ENCODE measurements at places on chromosomes 7 and 10.

- no peak for DNase-seq
Measured at GRCh38 chr10:15208221-15208620, 39.7 kb upstream of the NMT2 start.

- DNase-seq: no peak
Measured at GRCh38 chr10:97788552-97789442, 17.0 kb upstream of the SFRP5 start.

- no peak for DNase-seq
Measured at GRCh38 chr7:81789406-81790119, 19.7 kb upstream of the HGF start.

DNA sequence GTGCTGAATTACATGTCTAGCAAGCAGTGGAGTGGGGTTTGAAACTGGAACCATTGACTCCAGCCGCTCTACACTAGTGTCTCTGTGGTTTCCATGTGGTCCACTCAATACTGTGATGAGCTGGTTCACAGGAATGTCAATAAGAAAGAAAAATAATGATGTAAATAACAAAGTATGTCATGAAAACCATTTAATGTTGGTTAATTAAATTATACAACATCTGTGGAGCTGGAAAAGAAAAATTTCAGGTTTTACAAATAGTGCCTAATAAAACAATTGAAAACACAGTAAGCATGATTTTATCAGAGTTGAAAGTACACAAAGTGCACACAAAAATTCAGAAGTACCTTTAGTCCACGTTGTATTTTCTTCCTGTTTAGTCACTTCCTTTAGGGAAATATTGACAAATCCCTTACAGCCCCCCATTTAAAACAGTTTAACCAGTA, 28.7 kb upstream of the NAMPT start:
- no peak for DNase-seq

DNA sequence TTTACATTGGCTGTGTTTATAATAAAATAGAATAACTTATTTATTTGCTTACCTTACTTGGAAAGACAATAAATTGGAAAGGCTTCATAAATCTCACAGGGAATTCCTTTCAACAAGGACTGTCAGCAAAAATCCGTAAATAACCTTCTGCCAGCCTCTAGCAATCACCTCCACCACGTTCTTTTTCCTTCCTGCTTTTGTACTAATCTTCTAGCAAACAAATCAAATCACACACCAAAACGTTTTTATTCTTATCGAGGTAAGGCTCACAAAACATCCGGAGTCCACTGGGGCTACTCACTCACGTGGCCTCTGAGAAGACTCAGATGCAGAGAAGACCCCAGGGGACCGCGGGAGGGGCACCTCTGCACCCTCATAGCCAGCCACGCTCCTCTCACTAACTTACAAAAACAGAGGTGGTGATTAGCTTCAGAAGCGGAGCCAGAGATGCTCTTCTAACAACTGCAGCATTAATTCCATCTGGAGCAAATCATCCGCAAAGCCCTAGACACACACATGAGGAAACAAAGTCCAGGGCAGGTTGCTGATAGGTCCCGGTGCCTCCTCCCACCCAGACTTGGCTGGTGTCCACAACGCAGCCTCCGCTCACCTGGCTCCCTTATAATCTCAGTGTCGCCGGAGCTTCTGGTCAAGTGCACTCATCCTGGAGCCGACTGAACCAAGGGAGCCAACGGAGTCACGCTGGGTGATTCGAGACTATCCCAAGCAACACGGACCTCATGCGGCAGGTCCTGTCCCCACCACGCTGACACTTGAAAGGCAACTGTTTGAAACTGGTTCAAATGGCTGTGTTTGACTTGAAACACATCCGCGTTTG, 22.5 kb downstream of the CTBP2 start:
- DNase-seq: no peak

GRCh38 chr7:140232957-140233917, 56.5 kb upstream of the KDM7A start:
- DNase-seq: no peak

DNA sequence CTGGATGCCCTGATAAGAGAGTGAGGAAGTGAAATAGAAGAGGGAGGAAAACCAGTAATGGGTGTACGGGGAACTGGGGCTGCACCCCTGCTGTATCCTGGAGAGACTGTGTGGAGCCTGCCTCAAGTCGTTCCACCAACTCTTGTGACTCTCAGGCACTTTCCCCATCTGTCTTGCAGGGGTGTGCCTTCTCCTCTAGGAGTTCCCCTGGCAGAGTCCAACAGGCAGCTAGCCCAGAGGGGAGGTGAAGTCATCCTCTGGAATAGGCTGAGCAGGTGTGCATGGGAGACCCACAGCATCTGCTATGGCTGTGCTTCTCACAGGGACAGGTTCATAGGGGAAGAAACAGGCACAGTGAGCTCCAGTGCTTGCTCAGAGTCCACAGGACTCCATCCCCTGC, 46.8 kb downstream of the WIPF3 start:
- no peak for DNase-seq

GRCh38 chr10:57992321-57993077, 275.2 kb downstream of the IPMK start:
- DNase-seq: no peak

GRCh38 chr10:116637830-116638229, 17.1 kb downstream of the PNLIPRP2 start:
- DNase-seq: no peak

GRCh38 chr10:132811891-132812481, 26.0 kb upstream of the NKX6-2 start:
- no peak for DNase-seq

GRCh38 chr7:1290026-1290678, 57.5 kb downstream of the UNCX start:
- DNase-seq: peak; percentile 83

GRCh38 chr7:27834179-27834921, 94.4 kb downstream of the TAX1BP1 start:
- no peak for DNase-seq

- no peak for DNase-seq
Measured at GRCh38 chr7:131071786-131072504, 255.7 kb upstream of the MKLN1 start.

DNA sequence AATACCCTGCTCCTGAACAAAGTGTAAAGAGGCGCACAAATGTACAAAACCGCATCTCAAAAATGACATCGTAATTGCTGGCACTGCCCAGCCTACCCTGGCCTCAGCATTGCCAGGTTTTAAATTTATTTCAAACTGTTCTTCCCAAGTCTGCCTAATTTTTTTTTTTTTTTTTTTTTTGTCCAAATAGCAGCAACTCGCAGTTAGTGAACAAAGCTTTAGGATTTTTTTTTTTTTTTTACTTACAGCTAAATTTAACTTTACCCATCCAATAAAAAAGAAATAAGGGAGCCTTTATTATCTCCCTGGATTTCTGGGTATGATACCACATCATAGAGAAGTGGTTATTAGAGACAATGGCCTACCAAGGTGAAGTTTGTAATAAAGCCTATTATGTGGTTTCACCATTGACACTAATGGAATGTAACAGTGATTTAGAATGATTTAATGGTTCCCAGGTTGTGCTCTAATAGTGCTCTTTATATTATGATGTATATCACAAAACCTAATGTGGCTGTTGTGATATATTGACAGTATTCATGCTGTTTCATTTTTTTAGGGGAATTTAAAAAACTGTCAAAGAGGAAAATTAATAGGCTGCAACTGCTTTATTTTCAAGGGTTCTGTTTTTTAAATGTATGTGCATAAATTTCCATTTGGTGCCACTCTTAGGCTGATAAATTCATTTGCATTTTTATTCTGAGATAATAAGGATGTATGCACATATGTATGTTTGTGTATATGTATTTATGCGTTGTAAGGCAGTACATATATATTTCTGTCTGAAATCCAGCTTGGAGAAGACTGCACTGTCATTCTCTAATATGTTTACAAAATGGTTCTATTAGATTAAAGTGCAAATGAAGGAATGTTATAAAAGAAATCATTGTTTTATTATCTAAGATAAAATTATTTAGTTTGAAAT, 309.0 kb downstream of the TFEC start:
- no peak for DNase-seq
